ENCODE measurements at places on chromosomes 7 and 10. TPM values are rescaled to one million over a fixed set of nuclear protein-coding genes. Genes with fewer than 3 reads are reported as not detected.

Gene ATOH7
- 0.41 TPM for total RNA-seq

DNA sequence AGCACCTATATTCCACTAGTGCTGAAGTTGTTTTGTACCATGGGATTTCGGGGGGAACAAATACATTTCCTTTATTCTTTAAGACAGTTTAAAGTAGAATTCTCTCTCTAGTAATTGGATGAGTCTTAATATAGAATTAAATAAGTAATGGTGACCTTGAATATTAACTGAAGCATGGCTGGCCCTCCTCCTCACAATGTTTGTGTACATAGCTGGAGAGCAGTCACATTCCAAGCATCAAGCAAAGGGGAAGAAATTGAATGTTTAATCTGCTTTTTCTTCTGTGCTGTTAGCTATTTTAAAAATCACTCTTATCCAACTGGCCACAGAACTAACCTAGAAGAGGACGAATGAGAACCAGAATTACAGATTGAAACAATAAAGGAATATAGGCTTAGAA lies 906.9 kb downstream of the CCSER2 start:
- no peak for DNase-seq

Gene PLXDC2
- total RNA-seq: 10.6 TPM

Gene SAP25
- not detected for total RNA-seq

DNA sequence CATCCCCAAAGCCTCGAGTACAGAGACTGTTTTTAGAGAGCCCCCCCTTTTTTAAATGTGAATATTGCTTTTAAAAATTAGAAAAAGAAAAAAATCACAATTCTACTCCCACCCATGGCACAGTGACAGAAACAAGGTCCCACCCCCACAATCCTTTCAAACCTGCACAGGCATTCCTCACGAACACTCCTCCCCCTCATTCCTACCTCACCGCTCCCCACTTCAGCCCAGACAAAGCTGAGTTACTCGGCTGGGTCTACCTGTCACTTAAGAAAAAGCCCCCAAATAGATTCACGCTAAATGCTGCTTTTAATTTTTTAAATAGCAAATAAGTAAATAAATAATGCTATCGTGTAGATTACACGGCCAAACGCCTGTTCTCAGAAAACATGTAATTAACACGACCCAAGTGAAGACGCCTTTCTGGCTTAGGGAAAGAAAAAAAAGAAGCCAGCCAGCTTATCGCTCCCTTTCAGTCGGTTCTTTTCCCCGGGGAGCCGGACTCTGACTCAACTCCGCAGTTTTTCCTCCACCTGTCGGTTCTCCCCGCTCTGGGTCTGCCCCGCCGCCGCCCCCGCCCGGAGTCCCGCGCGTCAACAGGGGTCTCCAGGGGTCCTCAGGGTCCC lies 739 bp downstream of the MPP7 start:
- DNase-seq: peak; percentile 25

Gene LRRC17
- 15.5 TPM for total RNA-seq

DNA sequence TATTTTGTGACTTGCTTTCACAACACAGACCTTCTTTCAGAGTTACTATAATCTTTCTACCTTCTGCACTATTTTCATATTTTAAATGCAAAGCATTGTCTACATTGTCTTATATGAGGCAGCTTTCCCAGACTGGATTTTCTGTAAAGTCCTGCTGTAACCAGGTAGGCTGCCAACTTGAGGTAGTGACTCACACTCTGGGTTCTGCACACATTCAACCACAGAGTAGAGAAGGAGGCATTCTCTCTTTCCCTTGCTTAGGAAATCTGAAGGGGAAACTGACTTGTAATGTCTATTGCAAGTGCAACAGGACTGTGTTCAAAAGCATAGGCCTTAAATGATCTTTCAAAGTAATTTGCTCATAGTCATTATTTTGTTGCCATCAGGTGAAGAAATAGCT lies 461.4 kb downstream of the GRM8 start:
- DNase-seq: no peak

Gene C10orf105
- total RNA-seq: not detected

Gene IFRD1
- 85.6 TPM for total RNA-seq

GRCh38 chr7:100171840-100172239 lies 3.4 kb upstream of the GAL3ST4 start:
- peak; percentile 27 for DNase-seq

DNA sequence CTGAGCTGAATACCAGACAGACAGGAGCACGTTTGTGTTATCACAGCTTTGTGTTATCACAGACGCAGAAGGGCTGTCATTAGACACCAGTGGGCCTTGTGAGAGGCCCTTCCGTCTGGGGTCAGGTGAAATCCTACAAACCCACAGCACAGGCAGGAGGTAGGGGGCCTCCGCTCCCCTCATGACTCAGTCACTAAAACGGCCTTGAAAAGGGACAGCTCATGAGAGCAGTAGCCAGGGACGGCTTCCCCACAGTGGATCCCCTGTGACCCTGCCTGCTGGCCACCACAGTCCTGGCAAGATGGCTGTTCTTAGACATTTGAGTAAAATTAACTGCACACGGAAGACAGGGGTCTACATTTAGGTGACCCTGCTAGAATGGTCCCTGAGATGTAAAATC lies 215.8 kb upstream of the PPP2R2D start:
- no peak for DNase-seq

DNA sequence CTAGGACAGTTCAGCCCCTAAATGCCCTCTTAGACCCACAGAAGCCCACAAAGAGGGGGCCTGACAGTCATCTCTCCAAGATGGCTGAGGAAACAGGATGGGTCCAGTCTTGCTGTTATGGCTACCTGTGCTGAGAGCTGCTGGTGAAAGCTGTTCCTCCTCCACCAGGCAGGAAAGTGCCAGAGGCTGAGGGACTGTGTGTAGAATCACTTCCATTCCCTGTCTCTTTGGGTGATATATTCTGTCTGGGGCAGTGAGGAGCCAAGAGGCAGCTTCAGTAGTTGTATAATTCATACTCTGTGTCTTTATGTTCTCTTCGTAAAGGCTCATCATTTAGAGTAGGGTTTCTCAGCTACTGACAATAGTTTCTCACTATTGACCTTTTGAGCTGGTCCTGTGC lies 242.3 kb upstream of the FZD1 start:
- no peak for DNase-seq

- DNase-seq: no peak
Measured at GRCh38 chr7:101618207-101618839, 10.8 kb downstream of the MYL10 start.

DNA sequence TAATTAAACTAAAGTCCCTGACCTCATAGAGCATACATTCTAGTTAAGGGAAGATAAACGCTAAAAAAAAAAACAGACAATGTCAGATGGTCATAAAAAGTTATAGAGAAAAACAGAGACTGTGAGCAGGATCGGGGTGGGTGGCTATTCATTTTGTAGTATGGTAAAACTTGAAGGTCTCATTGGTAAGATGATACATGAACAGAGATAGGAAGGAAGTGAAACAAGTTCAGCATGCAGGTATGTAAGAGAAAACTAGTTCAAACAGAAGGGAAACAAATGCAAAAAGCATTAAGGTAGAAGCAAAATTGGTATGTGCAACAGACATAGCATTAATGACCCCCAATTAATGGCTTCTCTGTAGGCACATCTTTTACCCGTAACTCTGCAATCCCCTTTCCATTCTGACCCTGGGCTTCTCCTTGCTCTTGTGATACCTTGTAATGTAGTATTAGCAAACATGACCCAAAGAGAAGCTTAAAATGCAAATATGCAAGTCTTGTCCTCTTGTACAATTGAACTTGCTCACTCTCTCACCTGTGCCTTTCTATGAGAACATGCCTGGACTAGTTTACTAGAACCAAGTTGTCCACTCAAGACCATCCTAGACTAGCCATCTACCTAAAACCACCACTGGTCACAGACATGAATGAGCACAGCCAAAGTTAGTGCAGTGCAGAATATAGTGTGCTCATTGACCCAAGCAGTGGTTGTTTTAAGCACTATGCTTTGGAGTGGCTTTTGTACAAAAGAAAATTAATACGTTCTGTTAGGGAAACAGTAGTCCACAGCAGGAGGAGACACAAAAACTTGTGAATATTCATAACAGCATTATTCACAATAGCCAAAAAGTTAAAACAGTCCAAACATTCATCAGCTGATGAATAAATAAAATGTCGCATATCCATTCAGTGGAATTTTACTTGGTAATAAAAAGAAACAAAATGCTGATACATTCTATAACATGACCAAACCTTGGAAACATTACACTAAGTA lies 57.0 kb downstream of the BRAF start:
- DNase-seq: no peak

DNA sequence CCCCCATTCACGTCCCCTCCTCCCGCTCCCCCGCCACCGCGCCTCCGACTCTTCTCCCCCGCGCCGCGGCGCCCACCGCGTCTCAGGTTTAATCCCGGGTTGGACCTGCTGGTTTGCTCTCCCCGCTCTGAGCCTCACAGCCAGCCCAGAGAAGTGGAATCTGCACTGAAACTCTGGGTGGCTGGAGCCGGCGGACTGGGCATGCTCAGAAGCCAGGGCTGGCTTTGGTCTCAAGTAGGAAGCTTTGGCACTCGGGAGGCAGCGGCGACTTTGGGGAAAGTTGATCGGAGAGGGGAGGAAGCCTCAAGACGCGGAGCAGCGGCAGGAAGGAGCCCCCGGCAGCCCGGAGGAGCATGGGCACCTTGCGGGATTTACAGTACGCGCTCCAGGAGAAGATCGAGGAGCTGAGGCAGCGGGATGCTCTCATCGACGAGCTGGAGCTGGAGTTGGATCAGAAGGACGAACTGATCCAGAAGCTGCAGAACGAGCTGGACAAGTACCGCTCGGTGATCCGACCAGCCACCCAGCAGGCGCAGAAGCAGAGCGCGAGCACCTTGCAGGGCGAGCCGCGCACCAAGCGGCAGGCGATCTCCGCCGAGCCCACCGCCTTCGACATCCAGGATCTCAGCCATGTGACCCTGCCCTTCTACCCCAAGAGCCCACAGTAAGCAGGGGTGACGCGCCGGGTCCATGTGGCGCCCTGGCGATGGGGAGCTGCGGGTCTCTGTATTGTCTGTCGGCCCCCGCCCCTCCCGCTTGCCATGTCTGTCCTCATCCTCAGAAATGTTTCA lies at the start of gene PRKG1:
PRKG1 (plus strand) TSS at position 250 of the 791 bp plus-strand sequence.
- DNase-seq: peak; percentile 48

GRCh38 chr10:52900593-52900992 lies 128.0 kb upstream of the MBL2 start:
- DNase-seq: no peak

Gene C10orf67
- 0.41 TPM for total RNA-seq

DNA sequence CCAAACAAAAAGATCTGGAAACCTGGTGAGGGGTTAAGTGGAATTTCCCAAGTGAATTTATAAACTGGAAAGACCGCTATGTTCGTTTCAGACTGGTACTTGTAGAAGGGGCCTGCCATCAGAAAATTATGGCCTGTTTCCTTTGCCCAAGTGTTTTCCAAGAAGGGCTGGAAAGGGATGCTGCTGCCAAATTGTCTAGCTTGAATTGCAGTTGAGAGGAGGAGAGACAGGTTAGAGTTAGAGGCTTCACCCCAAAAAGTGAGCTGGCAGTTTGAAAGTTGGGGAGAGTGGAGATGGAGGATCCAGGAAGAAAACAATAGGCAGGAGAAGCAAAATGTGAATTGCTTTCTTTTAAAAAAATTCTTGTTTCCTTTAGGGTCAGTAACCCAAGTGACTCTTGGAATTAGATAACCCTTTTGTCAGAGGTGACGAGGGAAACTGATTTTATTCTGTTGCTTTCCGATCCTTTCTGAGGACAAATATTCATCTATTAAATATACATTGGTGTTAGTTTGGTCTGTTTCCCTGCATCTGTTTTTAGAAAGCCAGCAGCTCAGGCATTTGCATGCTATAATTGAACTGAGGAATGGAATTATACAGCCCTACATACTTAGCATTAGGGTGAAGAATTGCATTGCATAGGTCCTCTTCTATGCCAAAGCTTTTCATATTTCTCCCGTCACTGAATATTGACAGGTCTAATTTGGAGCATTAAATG lies 82.5 kb upstream of the PRR15 start:
- DNase-seq: no peak

DNA sequence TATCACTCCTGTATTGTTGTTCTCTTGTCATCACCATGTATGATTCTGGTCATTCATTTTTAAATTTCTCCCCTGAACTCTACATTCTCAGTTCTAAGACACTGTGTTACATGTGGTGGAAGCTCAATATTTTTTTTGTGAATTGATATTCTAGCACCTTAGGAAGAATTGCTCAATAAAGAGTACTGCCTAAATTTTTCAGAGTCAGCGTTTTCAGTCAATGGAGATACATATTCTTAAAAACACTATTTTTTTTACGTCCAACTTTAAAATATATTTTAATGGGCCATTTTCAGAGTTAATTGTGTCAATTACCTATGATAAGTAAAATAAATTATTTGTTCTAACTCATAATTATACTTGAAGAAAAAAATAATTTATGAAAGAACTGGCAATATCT lies 210.4 kb upstream of the PLXDC2 start:
- DNase-seq: no peak
